ENCODE measurements at places on chromosomes 13 and 19.

DNA sequence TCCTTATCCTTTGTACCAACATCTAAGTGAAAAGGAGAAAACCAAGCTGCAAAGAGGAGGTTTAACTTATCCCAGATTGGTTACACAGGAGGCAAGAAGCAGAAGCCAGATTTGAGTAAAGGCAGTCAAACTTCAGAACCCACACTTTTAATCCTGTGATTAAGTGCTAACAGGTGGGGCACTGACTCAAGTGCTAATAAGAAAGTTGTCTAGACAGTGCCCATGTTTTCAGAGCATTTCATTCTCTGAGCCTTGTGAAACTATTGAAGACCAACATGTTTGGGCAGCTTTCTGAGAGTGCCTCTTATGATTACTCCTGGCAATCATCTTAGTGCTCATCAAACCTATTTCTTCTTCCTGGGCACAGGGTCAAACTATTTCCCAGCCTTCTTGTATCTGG, 380.8 kb downstream of the KCNRG start:
- no peak for DNase-seq

GRCh38 chr13:74273581-74273980, 139.4 kb upstream of the KLF12 start:
- no peak for DNase-seq

GRCh38 chr13:67620665-67621064, 390.5 kb upstream of the PCDH9 start:
- DNase-seq: no peak

- no peak for DNase-seq
Measured at GRCh38 chr13:32426191-32426989, 1.5 kb downstream of the N4BP2L1 start.

GRCh38 chr13:106799781-106800335, 231.9 kb upstream of the ARGLU1 start:
- DNase-seq: no peak

- DNase-seq: no peak
Measured at GRCh38 chr13:90696254-90696653, 651.2 kb upstream of the MIR17HG start.

- no peak for DNase-seq
Measured at GRCh38 chr19:38375748-38376147, 1.4 kb downstream of the PSMD8 start.

GRCh38 chr19:35329323-35329722, 336 bp downstream of the CD22 start:
- no peak for DNase-seq

GRCh38 chr19:46009530-46010510, 13.0 kb downstream of the PGLYRP1 start:
- peak; percentile 52 for DNase-seq

DNA sequence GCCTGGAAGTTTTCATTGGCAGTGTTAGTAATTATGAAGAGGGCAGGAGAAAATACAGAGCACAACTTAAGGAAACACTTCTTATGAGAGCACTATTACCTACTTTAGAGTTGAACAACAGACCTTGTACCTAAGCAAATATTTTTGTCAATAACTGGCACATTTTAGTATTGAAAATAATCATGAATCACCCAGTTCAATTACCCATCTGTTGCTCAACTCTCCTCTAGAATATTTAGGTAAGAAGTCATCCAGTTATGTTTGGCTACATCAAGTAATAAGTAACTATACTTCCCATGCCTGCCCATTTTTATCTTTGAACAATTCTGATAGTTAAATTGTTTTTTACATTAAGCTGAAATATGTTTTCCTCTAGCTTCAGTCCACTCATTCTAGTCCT, 893.4 kb downstream of the DIAPH3 start:
- no peak for DNase-seq

- DNase-seq: no peak
Measured at GRCh38 chr13:98486412-98486811, 90.5 kb downstream of the STK24 start.

GRCh38 chr13:110089100-110089499, 217.9 kb downstream of the COL4A1 start:
- DNase-seq: no peak

DNA sequence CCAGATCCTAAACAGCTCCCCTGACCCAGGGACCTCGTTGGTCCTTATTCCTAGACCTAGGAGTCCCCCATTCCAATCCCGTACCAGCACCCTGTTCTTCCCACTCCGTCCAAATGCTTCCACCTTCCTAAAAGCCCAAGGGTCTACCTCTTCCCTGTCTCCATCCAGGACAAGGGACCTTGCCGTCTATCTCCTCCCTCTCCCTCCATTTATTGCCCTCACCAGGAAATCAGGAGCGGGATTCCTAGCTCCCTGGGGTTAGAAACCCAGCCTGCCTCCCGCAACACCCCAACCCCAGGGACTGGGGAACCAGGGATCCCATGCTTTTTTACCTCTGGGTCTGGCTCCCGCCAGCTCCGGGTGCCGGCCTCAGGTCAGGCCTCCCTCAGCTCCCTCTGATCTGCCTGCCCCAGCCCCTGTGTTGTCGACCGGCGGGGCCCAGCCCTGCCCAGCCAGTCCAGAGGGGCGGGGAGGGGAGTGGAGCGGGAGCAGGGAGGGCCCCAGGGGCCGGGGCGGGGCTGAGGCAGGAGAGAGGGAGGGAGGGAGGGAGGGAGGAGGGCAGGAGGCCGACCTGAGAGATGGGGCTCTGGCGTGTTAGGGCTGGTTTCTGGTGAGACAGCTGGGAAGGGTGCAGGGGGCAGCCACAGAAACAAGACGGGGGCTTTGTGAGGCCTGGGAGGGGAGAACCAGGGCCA, at the start of gene B3GNT8:
B3GNT8 (minus strand) TSS at position 423 of the 695 bp plus-strand sequence. CDS start 596 bp downstream, outside the sequence.
- peak; percentile 90 for DNase-seq

GRCh38 chr19:44746946-44747738, 1.4 kb upstream of the BCL3 start:
- DNase-seq: peak; percentile 23

GRCh38 chr13:112955271-112955937, 13.6 kb upstream of the MCF2L start:
- no peak for DNase-seq

GRCh38 chr19:39428283-39429112, 7.3 kb downstream of the RPS16 start:
- no peak for DNase-seq

GRCh38 chr13:72920097-72920496, 138.2 kb downstream of the PIBF1 start:
- DNase-seq: no peak

DNA sequence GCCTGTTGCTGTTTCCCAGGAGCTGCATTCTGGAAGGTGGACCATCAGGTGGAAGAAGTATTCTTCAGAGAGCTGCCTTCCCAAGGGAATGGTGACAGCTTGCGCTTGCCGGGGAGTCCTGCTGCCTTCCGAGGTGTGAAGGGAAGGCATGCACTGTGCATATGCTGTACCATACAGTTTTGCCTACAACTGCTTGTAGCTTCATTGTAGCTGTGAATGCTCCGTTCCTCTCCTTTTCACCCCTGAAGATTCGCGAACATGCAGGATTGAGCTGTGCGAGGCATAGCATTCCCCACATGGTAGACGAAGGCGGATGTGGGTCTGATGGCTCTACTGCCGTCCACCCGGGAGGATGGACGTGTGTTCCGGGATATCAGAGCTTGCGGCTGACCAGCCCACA, 243.2 kb upstream of the TSHZ3 start:
- DNase-seq: no peak

DNA sequence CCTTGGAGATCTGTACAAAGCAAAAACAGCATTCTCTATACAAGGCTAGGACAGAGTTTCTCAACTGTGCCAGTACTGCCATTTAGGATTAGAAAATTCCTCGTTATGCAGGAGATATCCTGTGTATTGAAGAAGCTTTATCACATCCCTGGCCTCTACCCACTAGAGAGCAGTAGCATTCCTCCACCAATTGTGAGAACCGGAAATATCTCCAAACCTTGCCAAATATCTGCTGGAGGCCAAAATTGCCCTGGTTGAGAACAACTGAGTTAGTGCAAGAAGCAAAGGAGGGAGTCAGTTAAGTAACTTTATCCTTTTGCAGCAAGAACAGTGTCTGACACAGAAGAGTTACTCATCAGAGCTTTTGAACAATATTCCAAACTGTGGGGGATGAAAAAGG, 16.2 kb upstream of the FREM2 start:
- no peak for DNase-seq

GRCh38 chr13:21885714-21886224, 214.9 kb downstream of the FGF9 start:
- no peak for DNase-seq

- no peak for DNase-seq
Measured at GRCh38 chr19:50489461-50490011, 12.9 kb upstream of the GARIN5A start.

- DNase-seq: no peak
Measured at GRCh38 chr19:32767951-32768679, 48.5 kb downstream of the TDRD12 start.

DNA sequence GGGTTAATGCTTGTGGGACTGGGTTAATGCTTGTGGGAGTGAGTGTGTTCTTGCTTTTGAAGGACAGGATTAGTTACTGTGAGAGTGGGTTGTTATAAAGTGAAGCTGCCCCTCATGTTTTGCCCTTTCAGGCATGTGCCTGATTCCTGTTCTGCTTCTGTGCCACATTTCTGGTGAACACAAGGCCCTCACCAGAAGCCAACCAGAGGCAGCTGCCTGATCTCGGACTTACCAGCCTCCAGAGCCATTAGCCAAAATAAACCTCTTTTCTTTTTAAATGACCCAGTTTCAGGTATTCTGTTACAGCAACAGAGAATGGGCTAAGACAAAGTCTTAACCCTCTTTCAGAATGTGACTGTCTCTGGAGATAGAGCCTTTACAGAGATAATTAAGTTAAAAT, 113.3 kb upstream of the TMTC4 start:
- no peak for DNase-seq

- DNase-seq: no peak
Measured at GRCh38 chr19:18432275-18433014, 5.5 kb downstream of the ISYNA1 start.

- DNase-seq: no peak
Measured at GRCh38 chr19:6740589-6741343, 1.3 kb downstream of the TRIP10 start.

DNA sequence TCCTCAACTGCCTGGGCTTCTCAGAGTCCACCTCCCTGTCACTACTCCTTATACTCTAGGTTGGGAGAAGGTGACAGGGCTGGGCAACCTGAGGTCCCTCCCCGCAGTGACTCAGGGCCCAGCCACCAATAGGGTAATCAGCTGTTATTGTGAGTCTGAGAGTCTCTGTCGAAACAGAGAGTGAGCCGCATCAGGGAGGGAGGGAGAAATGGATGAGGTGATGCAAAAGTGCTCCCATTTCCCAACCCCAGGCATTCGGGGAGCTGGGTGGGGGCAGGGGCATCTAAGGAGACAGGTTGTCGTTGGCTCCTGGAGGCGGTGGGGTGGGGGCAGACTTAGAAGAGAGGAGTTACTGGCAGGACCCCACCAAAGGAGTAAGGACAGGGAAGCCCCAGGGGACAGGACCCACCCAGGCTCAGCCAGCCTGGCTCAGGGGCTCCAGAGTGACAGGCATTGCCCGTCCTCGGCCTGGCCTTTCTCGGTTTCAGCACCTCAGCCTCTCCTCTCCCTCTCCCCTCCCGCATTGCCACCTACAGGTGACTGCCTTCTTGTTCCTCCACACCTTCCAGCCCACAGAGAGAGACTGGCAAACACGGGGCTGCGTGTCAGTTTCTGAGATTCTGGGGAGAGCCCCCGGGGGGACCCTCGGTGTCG, at the start of gene DMKN:
DMKN (minus strand) TSS at position 22 of the 654 bp plus-strand sequence. CDS start 174 bp downstream, outside the sequence.
- DNase-seq: no peak

DNA sequence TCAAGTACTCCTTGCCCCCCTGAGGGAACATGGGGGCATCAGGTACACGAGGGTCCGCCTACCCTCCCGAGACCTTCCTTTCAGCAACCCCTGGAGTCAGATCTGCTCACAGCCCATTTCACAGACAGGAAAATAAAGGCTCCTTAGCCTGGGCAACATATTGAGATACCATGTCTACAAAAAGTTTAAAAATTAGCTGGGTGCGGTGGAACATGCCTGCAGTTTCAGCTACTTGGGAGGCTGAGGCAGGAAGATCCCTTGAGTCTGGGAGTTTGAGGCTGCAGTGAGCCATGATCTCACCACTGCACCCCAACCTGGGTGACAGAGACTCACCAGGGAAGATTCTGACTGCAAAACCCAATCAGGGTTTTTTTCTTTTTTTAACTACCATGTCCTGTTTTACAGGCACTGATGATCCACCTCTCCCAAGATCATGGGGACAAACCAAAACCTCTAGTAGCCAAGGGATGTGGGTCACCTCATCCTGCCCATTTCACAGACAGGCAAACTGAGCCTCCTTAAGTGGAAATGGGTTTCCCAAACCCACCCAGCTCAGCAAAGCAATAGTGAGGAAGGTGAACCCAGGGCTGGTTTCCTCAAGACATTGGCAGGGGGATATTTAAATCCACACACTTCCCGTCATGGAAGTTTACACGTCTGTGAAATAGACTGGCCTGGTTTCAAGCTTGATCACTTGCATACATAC, 6.4 kb upstream of the CDKN2D start:
- DNase-seq: no peak

- DNase-seq: peak; percentile 6
Measured at GRCh38 chr19:35718345-35719041, 690 bp downstream of the KMT2B start.

DNA sequence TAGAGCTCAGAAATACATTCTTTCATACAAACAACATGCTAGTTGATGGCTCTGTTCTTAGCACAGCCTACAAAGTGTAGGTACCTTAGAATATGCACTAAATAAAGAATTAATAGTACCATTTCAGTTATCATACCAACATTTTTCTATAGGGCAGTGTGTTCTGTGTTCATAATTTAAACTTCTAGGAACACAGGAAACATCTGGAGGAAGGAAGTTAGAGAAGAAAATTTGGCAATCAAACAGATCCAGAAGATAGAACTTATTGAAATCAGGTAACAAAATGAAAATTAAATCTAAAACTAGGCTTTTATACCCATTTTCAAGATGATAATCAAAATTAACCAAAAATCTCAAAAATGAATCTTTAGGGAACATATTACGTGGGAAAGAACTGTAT, 527.5 kb downstream of the DCT start:
- no peak for DNase-seq

DNA sequence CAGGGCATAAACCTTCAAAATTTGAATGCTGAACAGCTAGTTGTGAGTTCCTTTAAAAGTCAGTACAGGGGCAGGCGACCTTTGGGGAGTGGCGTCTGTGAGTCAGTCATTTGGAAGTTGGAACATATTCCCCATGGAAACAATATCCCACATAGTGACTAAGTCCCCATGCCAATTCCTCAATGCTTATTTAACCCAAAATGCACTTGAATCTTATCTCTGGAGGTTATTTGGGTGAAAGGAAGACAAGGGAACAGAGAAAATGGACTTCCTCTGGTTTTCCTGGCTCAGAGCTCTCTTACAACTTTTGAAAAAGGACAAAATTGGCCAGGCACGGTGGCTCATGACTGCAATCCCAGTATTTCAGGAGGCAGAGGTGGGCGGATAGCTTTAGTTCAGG, 479.2 kb upstream of the NBEA start:
- DNase-seq: no peak

DNA sequence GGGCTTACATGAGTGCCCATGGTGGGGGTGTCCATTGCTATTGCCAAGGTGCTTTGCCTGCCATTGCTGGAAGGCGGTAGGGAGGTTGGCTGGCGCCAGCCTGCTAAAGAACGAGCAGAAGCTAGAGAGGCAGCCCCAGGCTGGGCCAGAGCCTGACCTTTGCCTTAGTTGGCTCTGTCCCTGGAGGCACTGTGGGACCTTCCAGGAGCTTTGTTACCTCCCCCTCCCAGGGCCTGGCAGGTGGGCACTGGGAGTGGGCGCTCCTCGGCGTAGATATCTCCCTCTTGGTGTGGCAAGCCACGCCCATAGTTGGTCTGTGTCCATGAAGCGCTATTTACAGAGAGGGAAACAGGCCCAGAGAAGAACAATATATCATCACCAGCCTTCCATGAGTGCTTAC, 2.3 kb upstream of the SLC25A42 start:
- DNase-seq: peak; percentile 20

GRCh38 chr19:31991984-31992655, 353.3 kb upstream of the ZNF507 start:
- DNase-seq: no peak
